CD8-positive, alpha-beta memory T cell (primary cell): ENCODE measurements at places on chromosomes 6 and 20. TPM values are rescaled to one million over a fixed set of nuclear protein-coding genes. Genes with fewer than 3 reads are reported as not detected.

The CLDN20 gene
- total RNA-seq = not detected

DNA sequence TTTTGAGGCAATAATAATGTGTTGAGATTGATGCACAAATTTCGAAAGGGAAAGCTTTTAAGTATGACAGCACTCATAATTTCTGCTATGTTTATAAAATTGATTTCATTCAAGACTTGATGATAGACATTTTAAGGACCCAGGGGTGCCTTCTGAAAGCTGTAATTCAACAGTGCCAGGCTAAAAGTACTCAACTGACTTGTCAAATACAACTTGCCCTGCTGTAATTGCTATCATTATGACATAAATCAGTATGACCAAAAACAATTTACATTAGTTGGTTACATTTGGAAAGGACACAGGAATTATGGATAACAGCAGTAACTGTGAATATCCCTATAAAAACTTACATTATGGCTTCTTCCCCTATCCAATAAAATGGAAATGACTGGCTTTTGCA is 178.9 kb downstream of the MMUT start:
- H3K36me3 ChIP-seq = no peaks in the 10 kb centered on the region
- DNase-seq = no peak
- H3K4me3 ChIP-seq = no peak overlapping the region
- no peak overlapping the region for H3K27ac ChIP-seq
- no peaks in the 10 kb centered on the region for H3K4me1 ChIP-seq

- H3K4me1 ChIP-seq = no peaks in the 10 kb centered on the region
- no peak overlapping the region for H3K27ac ChIP-seq
- H3K4me3 ChIP-seq = no peak overlapping the region
- no peak for DNase-seq
- H3K36me3 ChIP-seq = no peaks in the 10 kb centered on the region
These were observed 90.5 kb downstream of the RNGTT start for GRCh38 chr6:88872962-88873361.

GRCh38 chr6:108959972-108960582 is 111.9 kb downstream of the ARMC2 start:
- no peak overlapping the region for H3K27ac ChIP-seq
- H3K4me3 ChIP-seq = no peak overlapping the region
- no peak for DNase-seq
- H3K36me3 ChIP-seq = no peaks in the 10 kb centered on the region

The KAT14 gene
- 18.6 TPM for total RNA-seq

The ID4 gene
- not detected for total RNA-seq

- no peak overlapping the region for H3K27ac ChIP-seq
- no peak for DNase-seq
- no peaks in the 10 kb centered on the region for H3K27me3 ChIP-seq
- H3K36me3 ChIP-seq = no peaks in the 10 kb centered on the region
- H3K4me3 ChIP-seq = no peak overlapping the region
These were observed 79.8 kb upstream of the OPRM1 start for GRCh38 chr6:153959276-153959675.

- H3K27ac ChIP-seq = no peak overlapping the region
- H3K36me3 ChIP-seq = no peaks in the 10 kb centered on the region
- H3K4me1 ChIP-seq = no peaks in the 10 kb centered on the region
These were observed 9.2 kb upstream of the EFHC1 start for GRCh38 chr6:52410979-52411378.

The SS18L1 gene
- total RNA-seq = 18.5 TPM

DNA sequence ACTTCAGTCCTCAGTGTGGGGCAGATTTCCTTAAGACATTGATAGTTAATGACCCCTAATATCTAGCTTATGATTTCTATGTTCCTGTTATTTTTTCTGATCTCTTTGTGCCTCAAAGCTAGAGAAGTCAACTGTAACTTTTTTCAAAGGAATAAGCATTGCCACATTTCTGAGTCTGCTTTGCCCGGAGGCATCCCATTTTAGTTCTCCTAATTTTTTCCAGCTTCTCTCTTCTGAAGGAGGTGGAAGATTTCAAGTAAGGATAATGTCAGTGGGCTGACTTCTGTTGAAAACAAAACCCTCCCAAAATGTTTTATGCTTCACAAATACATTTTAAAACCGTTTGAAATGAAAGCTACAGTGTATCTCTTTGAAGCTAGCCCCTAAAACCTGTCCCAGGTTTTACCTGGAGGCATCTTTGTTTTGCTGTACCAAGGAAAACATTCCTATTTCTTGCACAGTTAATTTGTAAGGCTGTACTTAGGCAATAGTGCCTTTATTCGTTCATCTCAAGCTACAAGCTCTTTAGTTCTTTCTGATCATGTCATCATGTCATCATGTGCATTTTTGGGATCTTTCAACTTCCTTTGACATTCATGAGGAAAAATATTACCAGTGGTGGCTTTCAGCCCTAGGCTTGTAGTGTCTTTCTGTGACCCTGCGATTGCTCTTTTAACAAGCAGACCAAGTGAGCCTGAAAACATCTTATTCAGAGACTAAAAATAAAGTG is 45.7 kb downstream of the TSPYL4 start:
- DNase-seq = no peak
- no peaks in the 10 kb centered on the region for H3K36me3 ChIP-seq
- H3K4me3 ChIP-seq = no peak overlapping the region
- no peaks in the 10 kb centered on the region for H3K4me1 ChIP-seq
